ENCODE measurements at places on chromosomes 12 and 14. TPM values are rescaled to one million over a fixed set of nuclear protein-coding genes. Genes with fewer than 3 reads are reported as not detected.

The COX6A1 gene
- 1,081 TPM for total RNA-seq

GRCh38 chr14:47626151-47627035, 49.0 kb downstream of the MDGA2 start:
- DNase-seq = no peak
- no peaks in the 10 kb centered on the region for H3K27me3 ChIP-seq
- H3K4me1 ChIP-seq = no peaks in the 10 kb centered on the region
- H3K36me3 ChIP-seq = no peaks in the 10 kb centered on the region
- H3K27ac ChIP-seq = no peak overlapping the region

GRCh38 chr14:64187331-64187730, 106.8 kb downstream of the ESR2 start:
- no peak for DNase-seq
- no peak overlapping the region for H3K4me3 ChIP-seq
- no peak overlapping the region for H3K27ac ChIP-seq
- peaks cover 1% of the 10 kb centered on the region for H3K36me3 ChIP-seq

DNA sequence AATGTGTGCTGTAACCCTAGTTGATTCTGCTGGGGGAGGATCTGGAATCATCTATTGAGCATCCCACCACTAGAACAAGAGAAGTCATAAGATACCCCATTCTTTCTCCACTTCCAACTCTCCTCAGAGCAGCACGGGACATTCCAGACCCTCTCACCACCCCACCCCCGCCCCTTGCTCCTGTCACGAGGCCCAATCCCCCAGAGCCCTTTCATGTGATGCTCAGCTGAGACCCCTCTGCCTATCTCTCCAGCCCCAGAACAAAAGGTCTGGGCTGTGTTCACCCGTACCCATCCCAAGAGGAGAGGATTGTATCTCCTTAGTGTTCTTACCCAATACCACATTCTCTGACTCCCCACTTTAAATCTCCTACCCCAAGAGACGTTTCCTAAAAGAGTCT, 602 bp downstream of the PMEL start:
- peaks cover 3% of the 10 kb centered on the region for H3K4me1 ChIP-seq
- H3K36me3 ChIP-seq = no peaks in the 10 kb centered on the region
- no peak overlapping the region for H3K4me3 ChIP-seq
- H3K27ac ChIP-seq = no peak overlapping the region
- H3K27me3 ChIP-seq = no peaks in the 10 kb centered on the region

- H3K27me3 ChIP-seq = no peaks in the 10 kb centered on the region
- peaks cover 9% of the 10 kb centered on the region for H3K4me1 ChIP-seq
- H3K36me3 ChIP-seq = no peaks in the 10 kb centered on the region
- H3K27ac ChIP-seq = no peak overlapping the region
These were observed 15.1 kb upstream of the PLEK2 start for GRCh38 chr14:67426983-67427606.

GRCh38 chr14:44531658-44532057, 24.6 kb upstream of the FSCB start:
- no peak for DNase-seq
- no peak overlapping the region for H3K27ac ChIP-seq
- no peaks in the 10 kb centered on the region for H3K36me3 ChIP-seq
- no peaks in the 10 kb centered on the region for H3K4me1 ChIP-seq
- no peaks in the 10 kb centered on the region for H3K27me3 ChIP-seq
- H3K4me3 ChIP-seq = no peak overlapping the region

DNA sequence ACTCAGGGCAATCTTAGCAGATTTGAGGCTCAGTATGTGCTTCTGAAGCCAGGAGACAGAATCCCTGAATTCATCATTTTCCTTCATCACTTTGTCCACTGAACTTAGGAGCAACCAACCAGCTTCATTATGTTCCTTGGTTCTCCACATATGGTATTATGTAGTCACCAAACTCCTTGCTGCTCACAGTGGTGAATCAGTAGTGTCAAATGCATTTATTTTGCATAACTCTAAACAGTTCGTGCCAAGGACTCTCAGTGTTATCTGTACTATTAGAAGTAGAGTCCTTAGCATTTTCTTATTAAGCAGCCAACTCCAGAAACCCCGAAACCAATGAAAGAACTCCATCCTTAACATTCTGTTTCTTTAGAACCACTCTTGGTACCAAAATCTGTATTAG, 466.9 kb upstream of the RGS6 start:
- no peaks in the 10 kb centered on the region for H3K4me1 ChIP-seq
- no peaks in the 10 kb centered on the region for H3K36me3 ChIP-seq
- no peaks in the 10 kb centered on the region for H3K27me3 ChIP-seq

The ACVRL1 gene
- total RNA-seq = 121 TPM

DNA sequence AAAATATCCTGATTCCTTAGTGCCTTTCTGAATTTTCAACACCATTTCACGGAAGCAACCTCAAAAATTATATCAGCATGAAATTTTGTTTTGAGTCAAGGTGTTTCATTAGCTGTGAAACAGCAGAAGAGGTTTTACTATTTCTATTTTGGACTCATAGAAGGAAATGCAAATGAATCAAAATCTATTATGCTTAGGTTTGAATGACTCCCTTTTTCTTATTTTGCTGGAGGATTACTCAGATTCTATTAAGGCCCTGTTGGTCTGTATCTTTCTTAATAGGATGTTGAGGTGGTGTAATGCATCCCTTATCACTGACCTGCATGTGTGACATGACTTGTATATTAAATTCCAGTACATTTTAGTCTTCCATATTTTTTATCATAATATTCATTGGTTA, 165.8 kb downstream of the TMTC2 start:
- H3K36me3 ChIP-seq = no peaks in the 10 kb centered on the region
- H3K27me3 ChIP-seq = no peaks in the 10 kb centered on the region
- DNase-seq = no peak
- no peak overlapping the region for H3K4me3 ChIP-seq
- H3K4me1 ChIP-seq = no peaks in the 10 kb centered on the region

- no peaks in the 10 kb centered on the region for H3K36me3 ChIP-seq
- DNase-seq = peak; percentile 72
- peak overlapping the region; percentile 93 for H3K27ac ChIP-seq
- H3K4me1 ChIP-seq = peaks cover 3% of the 10 kb centered on the region
These were observed 916 bp upstream of the CHPT1 start for GRCh38 chr12:101696251-101697196.

- H3K27ac ChIP-seq = no peak overlapping the region
- peak; percentile 38 for DNase-seq
- H3K4me1 ChIP-seq = no peaks in the 10 kb centered on the region
- no peaks in the 10 kb centered on the region for H3K36me3 ChIP-seq
- H3K4me3 ChIP-seq = peak overlapping the region; percentile 51
These were observed 165.8 kb downstream of the MON2 start for GRCh38 chr12:62632411-62632918.

GRCh38 chr14:70713511-70713916, 71.8 kb downstream of the TTC9 start:
- DNase-seq = no peak
- H3K4me1 ChIP-seq = no peaks in the 10 kb centered on the region
- no peaks in the 10 kb centered on the region for H3K36me3 ChIP-seq
- H3K4me3 ChIP-seq = no peak overlapping the region

The SIX1 gene
- total RNA-seq = not detected

- no peaks in the 10 kb centered on the region for H3K4me1 ChIP-seq
- H3K4me3 ChIP-seq = no peak overlapping the region
- no peaks in the 10 kb centered on the region for H3K36me3 ChIP-seq
- DNase-seq = no peak
- no peaks in the 10 kb centered on the region for H3K27me3 ChIP-seq
These were observed 55.9 kb downstream of the ZFC3H1 start for GRCh38 chr12:71607494-71608330.

GRCh38 chr12:67669217-67669933, 20.8 kb downstream of the DYRK2 start:
- H3K4me1 ChIP-seq = no peaks in the 10 kb centered on the region
- H3K27me3 ChIP-seq = no peaks in the 10 kb centered on the region
- no peak overlapping the region for H3K27ac ChIP-seq
- DNase-seq = no peak
- no peaks in the 10 kb centered on the region for H3K36me3 ChIP-seq
- H3K4me3 ChIP-seq = no peak overlapping the region

- H3K4me1 ChIP-seq = no peaks in the 10 kb centered on the region
- no peak overlapping the region for H3K27ac ChIP-seq
- H3K4me3 ChIP-seq = no peak overlapping the region
- no peak for DNase-seq
These were observed 169.9 kb downstream of the DICER1 start for GRCh38 chr14:94987409-94987808.

DNA sequence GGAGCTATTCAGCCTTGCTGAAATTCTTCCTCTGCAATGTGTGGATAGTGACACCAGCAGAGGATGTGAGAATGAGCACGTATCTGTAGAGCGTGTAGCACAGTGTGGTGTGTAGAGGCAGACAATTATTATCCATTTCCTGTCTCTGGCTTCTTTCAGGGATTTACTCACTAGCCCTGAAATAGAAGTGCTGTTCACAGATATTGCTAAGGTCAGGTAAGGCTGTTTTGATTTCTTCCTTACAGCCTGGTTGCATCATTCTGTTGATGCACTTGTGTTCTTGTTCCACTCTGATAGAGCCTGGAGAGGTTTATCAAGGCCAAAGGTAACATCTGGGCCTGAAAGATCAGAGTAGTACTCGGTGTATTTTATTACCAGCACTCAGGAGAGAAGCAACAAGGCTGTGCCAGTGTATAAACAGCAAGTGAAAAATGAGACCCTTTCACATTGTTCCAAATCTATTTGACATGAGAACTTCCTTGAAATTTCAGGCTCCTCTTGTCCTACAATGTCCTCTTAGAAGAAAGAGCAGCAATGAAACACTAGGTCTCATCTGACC, 16.7 kb downstream of the ARG2 start:
- H3K27me3 ChIP-seq = no peaks in the 10 kb centered on the region
- H3K4me1 ChIP-seq = no peaks in the 10 kb centered on the region
- H3K36me3 ChIP-seq = no peaks in the 10 kb centered on the region
- H3K4me3 ChIP-seq = no peak overlapping the region

DNA sequence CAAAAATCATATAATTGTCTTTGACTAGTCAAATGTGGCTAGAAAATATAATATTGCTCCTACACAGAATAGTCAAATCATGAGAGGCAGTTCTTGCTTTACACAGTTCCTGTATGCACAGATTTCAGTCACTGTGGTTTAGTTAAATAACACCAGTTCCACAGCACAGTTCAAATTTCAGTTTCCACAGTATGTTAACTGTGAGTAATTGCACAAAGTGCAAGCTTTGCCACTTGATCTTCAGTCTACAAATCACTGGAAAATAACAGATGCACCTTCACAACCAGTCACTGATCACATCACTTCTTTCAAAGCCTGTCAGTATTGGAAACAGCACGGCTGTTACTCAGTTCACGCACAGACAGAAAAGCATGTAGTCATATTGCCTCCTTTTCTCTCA, 38.7 kb downstream of the KCNH5 start:
- no peak for DNase-seq
- no peaks in the 10 kb centered on the region for H3K36me3 ChIP-seq
- H3K4me3 ChIP-seq = no peak overlapping the region
- H3K27me3 ChIP-seq = no peaks in the 10 kb centered on the region
- H3K27ac ChIP-seq = no peak overlapping the region
- H3K4me1 ChIP-seq = no peaks in the 10 kb centered on the region

GRCh38 chr14:48672506-48672905, 913.7 kb downstream of the RPS29 start:
- no peak for DNase-seq
- no peaks in the 10 kb centered on the region for H3K4me1 ChIP-seq
- no peak overlapping the region for H3K4me3 ChIP-seq
- no peaks in the 10 kb centered on the region for H3K27me3 ChIP-seq
- no peaks in the 10 kb centered on the region for H3K36me3 ChIP-seq

DNA sequence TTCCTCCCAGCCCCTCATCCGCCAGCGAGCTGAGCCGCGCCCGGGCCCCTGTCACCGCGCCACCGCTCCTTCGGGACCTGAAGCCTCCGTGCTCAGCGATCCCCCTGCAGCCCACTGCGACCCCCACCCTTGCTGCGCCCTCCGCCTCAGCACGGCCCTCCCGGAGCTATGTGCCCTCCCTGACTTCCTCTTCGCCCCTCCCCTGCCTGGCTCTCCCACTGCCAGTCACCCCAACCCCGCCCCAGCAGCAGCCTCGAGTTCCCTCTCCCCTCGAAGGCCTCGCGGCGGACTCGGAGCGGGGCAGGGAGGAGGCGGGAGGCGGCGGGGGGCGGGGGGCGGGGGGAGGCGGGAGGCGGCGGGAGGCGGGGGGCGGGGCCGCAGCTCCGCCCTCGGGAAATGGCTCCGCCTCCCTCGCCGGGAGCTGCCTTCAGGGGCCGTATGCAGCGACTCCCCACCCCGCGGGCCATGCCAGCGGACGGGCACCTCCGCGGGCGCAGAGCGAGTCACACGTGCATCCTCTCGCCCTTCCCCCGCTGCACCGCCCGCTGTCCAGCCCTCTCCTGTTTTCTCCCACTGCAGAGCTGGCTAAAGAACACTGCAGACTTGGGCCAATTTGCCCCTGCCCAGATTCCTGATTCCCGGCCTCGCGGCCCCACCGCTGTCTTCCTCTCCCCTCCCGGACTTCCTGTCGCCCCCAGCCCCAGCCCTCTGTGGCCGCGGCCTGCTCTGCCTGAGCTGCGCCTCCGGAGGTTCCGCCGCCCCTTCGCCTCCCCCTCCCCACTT, 29.1 kb upstream of the ADIPOR2 start:
- no peaks in the 10 kb centered on the region for H3K27me3 ChIP-seq
- peak overlapping the region; percentile 38 for H3K4me3 ChIP-seq
- H3K4me1 ChIP-seq = no peaks in the 10 kb centered on the region
- no peaks in the 10 kb centered on the region for H3K36me3 ChIP-seq

GRCh38 chr12:31009976-31010375, 63.7 kb upstream of the DDX11 start:
- H3K4me3 ChIP-seq = no peak overlapping the region
- H3K27ac ChIP-seq = no peak overlapping the region
- no peak for DNase-seq
- no peaks in the 10 kb centered on the region for H3K36me3 ChIP-seq
